Activated CD8-positive, alpha-beta memory T cell treated with anti-CD3 and anti-CD28 coated beads, Interleukin-2, amount 50 U/mL, for 4 hours (primary cell): ENCODE measurements at places on chromosomes 2 and 18.

DNA sequence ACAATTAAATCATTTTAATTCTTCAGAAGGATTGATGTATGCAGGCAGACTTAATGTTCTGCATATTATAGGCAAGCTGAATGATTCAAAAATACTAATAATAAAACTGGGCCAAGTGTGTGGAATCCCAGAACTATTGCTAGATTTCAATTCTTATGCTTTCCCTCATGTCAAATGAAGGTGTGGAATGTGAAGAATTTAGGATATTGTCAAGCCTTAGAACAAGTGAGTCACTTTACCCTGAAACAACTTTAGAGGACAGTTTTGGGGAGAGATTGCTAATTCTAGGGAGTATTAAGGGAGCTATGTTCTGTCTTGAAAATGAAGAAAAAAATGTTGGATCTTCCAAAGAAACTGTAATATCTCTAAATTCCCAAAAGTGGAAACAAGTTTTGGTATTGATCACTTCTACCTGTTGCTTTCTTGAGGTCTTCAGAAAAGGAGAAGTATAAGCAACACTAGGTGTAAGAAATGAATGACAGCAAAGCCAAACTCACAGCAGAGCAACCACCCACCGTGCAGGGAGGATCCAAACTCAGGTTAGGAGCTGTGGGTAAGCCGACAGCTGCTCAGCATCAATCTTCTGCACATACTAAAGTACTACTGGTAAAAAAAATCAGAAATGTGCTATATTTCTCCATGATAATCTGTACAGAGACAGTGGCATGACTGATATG is 818.1 kb downstream of the SLC4A3 start:
- no peak for DNase-seq

DNA sequence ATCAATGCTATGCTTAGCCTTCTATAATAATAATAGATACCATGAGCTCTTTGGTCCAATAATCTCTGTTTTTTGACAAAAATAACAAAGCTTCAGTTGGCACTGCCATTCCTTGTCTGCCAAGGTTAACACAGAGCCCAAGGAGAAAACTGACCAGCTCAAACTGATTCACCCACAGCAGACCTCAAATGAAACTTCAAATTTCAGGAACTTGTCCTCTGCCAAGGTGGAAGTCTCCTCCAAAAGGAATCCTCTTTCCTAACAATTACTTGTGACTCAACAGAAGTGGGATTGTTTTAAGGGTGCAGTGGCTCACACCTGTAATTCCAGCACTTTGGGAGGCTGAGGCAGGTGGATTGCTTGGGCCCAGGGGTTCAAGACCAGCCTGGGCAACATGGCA is 12.1 kb downstream of the AAK1 start:
- DNase-seq = no peak

- no peak for DNase-seq
These were observed 27.4 kb upstream of the MRO start for GRCh38 chr18:50847192-50847591.

GRCh38 chr18:75868031-75868430 is 440.5 kb upstream of the SMIM21 start:
- DNase-seq = no peak

- DNase-seq = no peak
These were observed 63.0 kb downstream of the WDR75 start for GRCh38 chr2:189504238-189504637.

- no peak for DNase-seq
These were observed 4.6 kb upstream of the CIB4 start for GRCh38 chr2:26645762-26646161.

DNA sequence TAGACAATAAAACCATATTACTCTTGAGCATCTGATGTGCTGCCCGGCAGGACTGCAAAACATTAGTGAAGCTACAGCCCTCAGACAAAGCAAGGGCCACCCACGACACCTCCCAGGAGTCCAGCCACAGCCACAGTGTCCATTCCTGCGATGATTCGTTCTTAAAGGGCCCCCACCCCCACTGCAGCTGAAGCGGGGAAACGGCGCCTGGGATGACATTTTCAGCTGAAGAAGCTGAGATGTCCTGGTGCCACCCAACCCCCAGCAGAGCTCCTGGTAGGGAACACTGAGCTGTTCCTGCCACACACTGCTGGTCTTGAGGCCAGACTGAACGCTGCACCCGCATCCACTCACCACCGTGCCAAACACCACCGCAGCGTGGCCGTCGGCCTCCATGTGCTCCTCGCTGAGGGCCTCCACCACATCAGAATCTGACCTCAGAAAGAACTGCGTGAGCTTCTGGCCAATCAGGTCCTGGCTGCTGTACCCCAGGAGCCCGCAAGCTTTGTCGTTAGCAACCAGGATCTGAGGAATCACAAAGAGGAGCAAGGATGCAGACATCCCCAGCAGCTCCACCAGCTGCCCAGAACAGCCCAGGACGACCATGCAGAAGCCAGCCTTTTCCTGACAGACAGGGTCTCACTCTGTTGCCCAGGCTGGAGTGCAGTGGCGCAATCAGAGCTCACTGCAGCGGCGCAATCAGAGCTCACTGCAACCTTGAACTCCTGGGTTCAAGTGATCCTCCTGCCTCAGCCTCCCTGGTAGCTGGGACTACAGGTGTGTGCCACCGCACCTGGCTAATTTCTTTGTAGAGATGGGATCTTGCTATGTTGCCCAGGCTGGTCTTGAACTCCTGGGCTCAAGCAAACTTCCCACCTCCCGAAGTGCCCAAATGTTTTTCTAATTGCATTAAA is 9.5 kb downstream of the PASK start:
- no peak for DNase-seq

DNA sequence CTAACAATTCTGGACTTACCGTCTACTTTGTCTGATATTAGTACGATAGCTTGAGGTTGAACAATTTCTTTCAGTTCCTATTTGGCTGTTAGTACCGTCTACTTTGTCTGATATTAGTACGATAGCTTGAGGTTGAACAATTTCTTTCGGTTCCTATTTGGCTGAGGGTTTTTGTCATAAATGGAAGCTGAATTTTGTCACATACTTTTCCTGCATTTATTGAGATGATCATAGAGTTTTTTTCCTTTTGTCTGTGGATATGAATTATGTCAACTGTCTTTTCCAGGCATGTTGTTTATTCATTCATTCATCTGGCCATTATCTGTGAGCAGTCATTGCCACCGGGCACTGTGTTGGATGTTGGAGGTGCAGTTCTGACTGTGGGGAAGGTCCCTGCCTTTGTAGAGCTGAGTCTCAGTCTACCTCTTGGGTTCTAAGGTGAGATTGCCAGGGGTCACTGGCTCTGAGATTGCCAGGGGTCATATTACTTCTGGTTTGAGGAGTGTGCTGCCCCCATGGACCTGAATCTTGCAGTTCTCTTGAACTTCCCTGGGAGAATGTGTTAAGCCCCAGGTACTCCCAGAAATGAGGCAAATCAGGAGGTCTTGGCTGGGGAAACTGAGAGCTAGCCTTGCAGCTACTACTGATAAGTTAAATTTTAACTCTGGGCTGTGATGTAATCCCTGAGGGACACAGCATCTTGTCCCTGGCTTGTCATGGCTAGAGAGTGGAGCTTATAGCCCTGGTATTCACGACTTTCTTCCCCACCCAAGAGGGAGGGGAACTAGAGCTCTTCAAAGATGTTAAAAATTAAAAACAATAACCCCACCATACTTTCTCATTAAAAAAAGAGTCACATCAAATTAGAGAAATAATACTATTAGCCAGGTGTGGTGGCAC is 89.1 kb upstream of the MBOAT2 start:
- no peak for DNase-seq

GRCh38 chr2:42171396-42171980 is 2.3 kb downstream of the EML4 start:
- DNase-seq = no peak

DNA sequence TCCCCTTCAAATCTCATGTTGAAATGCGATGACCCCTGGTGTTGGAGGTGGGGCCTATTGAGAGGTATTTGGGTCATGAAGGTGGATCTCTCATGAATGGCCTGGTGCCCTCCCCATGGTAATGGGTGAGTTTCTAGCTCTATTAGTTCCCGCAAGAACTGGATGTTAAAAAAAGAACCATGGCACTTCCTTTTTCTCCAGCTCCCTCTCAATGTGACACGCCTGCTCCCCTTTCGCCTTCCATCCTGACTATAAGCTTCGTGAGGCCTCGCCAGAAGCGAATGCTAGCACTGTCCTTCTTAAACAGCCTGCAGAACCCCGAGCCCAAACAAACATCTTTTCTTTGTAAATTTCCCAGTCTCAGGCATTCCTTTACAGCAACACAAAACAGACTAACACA is 303.2 kb upstream of the REV1 start:
- no peak for DNase-seq

DNA sequence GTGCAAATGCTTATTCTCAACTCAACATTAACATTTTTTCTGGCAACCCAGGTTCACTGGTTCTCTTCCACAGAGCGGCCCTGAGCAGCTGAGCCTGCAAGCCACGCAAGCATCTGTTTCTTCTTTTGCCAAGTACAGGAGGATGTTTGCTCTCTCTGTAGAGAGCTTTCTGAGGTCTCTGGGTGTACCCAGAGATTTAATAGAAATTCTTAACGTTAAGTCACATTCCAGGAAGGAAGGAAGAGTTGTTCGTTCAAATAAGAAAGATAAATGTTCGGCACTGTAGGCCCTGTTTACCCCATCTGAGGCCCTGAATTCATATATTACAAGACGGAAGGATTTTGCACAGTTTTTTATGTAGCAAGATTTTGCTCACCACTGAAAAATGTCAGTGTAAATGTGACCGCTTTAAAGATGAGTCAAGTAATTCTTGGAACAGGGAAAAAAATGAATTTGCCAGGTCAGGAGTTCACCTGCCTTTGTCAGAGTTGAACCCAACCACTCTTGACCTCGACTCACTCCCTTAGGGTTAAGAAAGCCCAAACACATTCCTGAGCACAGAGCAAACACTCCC is 30.1 kb downstream of the KCTD18 start:
- DNase-seq = no peak

GRCh38 chr2:157339965-157340655 is 14.5 kb upstream of the ERMN start:
- DNase-seq = no peak

GRCh38 chr2:151852260-151853069 is 24.2 kb upstream of the ARL5A start:
- DNase-seq = no peak

- no peak for DNase-seq
These were observed 19.2 kb downstream of the CDC42EP3 start for GRCh38 chr2:37652199-37652640.

DNA sequence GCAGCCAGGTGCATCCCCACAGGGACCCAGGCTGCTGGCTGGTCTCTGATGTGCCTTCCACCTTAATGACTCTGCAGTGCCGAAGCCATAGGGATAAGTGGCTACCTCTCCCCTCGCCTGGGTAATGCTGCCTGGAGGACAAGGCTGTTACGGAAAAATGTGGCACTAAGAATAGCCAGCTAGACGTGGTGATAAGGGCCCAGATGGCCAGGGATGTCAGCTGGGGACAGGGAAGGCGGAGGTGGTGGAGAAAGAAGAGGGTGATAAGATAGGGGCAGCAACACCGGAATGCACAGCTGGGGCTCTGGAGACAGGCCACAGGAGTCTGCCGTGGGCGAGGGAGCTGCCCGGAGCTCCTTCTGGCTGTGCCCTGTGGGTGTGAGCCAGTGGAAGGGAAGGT is 170.6 kb downstream of the FHOD3 start:
- no peak for DNase-seq

DNA sequence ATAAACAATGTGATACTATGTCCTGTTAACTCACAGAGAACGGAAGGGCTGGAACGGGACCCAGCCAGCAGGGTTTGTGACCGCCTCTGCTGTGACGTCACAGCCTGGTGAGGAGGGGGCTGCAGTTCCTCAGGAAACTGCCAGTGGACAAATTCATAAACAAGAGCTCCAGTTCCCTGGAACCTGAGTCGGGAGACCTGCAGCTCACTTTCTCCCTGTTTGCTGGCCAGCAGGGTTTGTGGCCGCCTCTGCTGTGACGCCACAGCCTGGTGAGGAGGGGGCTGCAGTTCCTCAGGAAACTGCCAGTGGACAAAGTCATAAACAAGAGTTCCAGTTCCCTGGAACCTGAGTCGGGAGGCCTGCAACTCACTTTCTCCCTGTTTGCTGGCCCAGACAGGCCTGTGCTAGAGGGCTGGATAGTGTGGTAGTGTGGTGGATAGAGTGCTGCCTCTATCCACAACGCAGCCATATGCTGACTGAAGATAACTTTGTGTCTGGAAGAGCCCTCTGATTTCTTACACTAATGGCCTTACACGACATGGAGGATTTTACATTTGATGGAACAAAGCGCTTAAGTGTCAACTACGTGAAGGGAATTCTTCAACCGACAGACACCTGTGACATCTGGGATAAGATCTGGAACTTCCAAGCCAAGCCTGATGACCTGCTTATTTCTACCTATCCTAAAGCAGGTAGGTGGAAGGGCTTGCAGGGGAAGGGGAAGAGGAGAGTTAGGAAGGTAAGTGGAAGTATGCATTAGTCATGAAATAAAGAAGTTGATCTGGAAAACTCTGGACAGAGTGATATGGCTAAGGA is at the start of gene SULT1C4:
Gene SULT1C4, plus strand, starts transcription at position 140 of the 816 bp plus-strand sequence. Its CDS starts 384 bp downstream, at position 524.
- DNase-seq = no peak

- DNase-seq = no peak
These were observed 6.1 kb upstream of the PAX3 start for GRCh38 chr2:222304737-222305515.

DNA sequence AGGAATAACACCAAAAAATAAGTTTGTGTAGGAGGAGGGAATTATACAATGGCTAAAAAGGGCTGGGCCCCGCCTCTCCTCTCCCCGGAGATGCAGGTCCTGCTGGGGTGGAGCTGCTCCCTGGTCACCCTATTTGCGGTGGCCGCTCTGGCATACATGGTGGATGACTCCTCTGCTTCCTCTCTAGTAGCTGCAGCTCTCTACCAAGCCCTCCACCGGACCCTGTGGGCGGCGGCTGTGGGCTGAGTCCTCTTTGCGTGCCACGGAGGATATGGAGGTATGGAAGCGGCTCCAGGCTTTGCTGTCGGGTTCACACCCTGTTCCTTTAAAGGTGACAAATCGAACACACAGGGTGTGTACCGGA is 77.1 kb upstream of the SEC11C start:
- no peak for DNase-seq

- no peak for DNase-seq
These were observed 24.0 kb upstream of the COLEC12 start for GRCh38 chr18:524466-524865.

DNA sequence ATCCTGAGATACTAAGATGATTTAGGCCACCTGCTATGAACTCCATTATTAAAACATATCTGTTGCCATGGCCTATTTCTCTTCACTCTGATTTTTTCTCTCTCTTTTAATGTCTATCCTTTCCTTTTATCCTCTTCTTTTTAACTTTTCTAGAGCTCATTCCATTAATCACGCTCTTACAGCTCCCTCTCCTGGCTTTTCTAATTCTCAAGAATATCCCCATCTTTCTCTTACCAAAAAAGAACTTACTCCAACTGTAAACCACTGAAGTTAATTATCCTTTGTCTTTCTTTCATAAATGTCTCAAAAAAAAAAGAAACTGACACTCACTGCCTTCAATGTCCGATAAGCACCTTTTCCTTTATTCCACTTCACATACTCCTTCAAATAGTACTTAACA is 7.9 kb downstream of the PPP3R1 start:
- DNase-seq = no peak

- DNase-seq = no peak
These were observed 710 bp downstream of the LMAN2L start for GRCh38 chr2:96739076-96739632.
